ENCODE measurements at places on chromosomes 12 and 14.

GRCh38 chr14:105165761-105166485 lies 2.7 kb downstream of the JAG2 start:
- no peak for DNase-seq

- DNase-seq = no peak
These were observed 13.7 kb upstream of the TCTN1 start for GRCh38 chr12:110600254-110600653.

DNA sequence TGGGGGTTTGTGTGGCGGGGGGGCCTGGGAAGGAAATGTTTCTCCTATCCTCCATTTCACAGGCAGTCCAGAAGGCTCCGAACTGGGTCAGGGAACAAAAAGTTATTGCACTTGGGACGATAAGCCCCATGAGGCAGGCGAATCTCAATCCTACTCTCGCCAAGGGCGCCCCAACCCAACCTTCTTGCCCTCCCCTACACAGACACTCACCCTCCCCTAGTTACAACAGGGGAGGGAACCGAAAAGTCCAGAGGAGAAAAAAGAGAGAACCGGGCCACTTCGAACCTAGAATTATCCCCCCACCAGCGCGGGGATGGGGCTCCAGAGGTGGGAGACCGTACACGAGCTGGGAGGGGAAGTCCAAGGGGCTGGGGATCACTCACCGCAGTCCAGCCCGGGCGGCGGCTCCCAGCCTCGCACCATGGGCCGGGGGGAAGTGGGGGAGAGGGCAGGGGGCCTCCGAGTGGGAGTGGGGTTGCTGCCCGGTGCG lies 357 bp downstream of the HOMEZ start:
- no peak for DNase-seq

GRCh38 chr14:97033556-97034081 lies 236.4 kb downstream of the VRK1 start:
- DNase-seq = no peak

DNA sequence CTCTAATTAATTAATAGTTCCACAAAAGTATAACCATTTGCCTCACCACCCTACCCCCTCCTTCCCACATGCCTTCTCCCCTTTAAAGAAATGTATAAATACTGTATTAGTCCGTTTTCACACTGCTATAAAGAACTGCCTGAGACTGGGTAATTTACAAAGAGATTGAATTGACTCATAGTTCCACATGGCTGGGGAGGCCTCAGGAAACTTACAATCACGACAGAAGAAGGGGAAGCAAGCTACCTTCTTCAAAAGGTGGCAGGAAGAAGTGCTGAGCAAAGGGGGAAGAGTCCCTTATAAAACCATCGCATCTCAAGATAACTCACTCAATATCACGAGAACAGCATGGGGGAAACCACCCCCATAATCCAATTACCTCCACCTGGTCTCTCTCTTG lies 8.2 kb upstream of the RESF1 start:
- no peak for DNase-seq
